EL (cell line): ENCODE measurements at places on chromosomes 12 and 14.

GRCh38 chr14:95364481-95365209 is 44.9 kb upstream of the CLMN start:
- DNase-seq = no peak

DNA sequence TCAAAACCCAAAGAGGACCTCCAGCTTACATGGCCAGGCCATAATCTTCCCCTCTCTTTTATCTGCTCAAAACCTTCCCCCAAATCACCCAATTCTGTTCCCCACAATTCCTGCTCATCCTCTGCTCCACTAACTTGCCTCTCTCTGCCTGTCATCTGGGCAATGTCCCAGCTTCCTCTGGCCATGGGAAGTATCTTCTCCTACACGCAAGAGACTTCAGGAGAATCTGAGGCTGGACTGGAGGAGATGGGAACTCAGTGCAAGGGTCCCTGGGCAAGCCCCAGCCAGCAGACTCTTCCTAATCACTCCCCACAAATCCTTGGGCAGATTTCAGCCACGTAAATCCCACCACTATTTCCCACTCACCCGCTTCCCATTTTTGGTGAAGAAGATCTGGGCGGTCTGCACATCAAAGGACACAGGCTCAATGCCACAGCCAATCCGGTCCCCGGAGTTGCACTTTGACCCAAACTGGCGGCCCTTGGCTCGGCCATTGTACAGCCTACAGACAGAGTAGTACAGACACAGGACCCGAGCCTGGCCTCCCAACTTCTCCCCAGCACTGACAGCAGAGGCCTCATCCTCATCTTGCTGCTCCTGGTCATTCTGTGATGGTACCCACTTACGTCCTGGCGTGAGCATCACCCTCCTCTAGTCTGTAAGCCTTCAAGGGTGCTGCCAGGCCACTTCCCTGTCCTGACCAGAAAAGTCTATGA is 4.7 kb downstream of the SPRYD3 start:
- DNase-seq = no peak

GRCh38 chr12:24840046-24840800 is 108.7 kb downstream of the BCAT1 start:
- DNase-seq = no peak

DNA sequence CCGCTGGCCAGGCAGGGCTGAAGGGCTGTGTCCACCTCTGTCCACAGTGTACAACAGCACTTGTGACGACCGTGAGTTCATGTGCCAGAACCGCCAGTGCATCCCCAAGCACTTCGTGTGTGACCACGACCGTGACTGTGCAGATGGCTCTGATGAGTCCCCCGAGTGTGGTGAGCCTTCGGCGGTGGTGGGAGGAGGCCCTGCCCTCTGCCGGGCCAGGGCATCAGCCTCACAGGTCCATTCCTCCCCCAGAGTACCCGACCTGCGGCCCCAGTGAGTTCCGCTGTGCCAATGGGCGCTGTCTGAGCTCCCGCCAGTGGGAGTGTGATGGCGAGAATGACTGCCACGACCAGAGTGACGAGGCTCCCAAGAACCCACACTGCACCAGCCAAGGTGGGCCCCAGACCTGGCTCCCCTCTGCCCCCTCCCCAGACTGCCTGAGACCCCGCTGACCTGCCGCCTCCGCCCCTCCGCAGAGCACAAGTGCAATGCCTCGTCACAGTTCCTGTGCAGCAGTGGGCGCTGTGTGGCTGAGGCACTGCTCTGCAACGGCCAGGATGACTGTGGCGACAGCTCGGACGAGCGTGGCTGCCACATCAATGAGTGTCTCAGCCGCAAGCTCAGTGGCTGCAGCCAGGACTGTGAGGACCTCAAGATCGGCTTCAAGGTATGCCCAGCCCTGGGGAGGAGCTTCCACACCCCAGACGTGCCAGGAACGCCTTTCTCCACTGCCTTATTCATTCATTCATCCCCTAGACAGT is 20.8 kb upstream of the NXPH4 start:
- no peak for DNase-seq

GRCh38 chr12:65826353-65827171 is 2.3 kb downstream of the HMGA2 start:
- peak; percentile 80 for DNase-seq

DNA sequence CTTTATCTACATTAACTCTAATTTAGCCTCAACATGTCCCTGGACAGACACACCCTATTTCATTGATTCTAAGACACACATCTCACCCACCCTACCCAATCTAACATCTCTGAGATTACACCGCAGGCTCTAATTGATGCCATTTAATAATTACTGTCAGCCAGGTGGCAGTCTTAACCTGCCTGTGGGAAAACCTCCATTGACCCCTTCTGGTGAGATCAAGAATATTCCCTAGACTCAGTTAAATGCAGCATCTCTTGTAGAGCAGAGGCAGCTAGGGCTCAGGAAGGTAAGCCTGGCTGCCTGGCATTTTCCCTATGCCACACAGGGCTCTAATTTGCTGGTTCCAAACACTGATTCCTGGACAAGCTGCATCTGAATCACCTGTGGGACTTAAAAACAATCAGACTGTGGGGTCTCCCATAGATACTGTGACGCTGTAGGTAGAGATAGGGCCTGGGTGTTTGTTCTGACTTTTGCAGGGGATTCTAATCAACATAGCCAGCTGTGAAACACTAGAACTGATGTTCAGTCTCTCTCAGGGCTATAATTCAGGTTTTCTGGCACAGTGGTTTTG is 14.3 kb downstream of the MCRS1 start:
- no peak for DNase-seq

- DNase-seq = no peak
Observed at GRCh38 chr12:52432559-52433207, 1.5 kb downstream of the KRT75 start.

- peak; percentile 49 for DNase-seq
Observed at GRCh38 chr14:93655078-93655750, 133.1 kb downstream of the PRIMA1 start.
